ENCODE measurements at places on chromosomes 12 and 14.

DNA sequence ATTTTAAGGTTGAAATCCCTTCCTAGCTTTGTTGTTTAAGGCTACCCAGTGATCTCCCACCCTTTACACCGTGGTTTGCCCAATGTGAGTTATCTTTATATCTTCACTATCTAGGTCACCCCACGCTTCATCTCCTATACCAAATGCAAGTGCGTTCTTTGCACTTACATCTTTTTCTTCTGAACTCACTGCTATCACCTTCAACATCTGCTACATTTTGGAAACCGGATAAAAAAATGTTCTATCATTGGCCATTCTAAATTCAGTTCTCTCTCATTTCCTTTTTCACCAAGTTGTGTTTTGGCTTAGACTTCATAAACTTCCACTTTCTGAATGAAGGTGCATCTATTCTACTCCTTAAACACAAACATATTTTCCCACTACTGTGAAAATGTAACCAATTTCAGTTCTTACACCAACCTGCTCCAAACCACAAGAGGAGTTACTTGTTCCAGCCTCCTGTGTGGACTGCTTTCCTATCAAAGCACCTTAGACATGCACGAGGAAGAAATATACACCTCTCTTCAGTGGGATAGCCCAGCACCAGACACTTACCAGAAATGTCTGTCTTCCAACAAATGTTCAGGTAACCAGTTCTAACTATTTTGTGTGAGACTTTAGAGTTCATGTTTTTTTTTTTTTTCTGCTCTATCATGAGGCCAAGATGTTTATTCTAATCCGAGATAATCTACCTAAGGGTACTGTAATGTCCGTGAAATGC lies 21.9 kb downstream of the CLEC9A start:
- no peak for DNase-seq

GRCh38 chr12:69698769-69699540 lies at the start of gene BEST3:
TSS of gene BEST3 (minus strand) at chr12:69699303. CDS start at chr12:69697798, 1,505 bp downstream.
- no peak for DNase-seq

DNA sequence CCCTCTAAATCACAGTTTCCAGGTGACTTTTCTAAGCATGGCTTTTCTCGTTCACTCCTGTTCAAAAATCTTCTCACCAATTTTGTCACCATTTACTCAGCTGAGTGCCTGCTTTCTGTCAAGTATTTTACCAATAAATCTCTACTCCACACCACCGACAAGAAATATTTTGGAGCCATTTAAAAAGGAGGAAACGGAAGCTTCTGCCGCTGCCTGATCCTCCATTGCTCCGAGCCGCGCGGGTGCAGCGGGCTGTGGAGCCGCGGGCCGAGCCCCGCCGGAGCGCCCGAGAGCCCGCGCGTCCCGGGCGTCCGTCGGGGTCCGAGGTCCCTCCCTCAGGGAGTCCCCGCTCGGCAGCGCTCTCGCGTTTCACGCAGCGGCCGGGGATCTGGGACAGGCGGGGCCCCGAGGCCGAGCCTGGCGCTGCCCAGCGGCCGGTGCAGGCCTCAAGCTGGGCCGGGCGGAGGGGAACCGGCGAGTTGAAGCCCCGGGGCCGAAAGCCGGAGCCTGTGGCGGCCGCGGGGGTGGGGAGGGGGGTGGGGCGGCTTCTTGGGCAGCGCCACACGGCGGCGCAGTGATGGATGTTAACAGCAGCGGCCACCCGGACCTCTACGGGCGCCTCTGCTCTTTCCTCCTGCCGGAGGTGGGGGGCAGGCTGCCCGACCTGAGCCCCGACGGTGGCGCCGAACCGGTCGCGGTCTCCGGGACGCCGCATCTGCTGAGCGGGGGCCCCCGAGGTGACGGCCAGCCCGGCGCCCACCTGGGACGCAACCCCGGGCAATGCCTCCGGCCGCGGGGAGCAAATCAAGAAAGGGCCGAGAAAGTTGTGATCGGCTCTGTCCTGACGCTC lies 1.1 kb upstream of the HEBP1 start:
- peak; percentile 22 for DNase-seq

GRCh38 chr12:27355486-27355885 lies 22.9 kb downstream of the BMAL2 start:
- no peak for DNase-seq
